ENCODE measurements at places on chromosomes 6 and 20. TPM values are rescaled to one million over a fixed set of nuclear protein-coding genes. Genes with fewer than 3 reads are reported as not detected.

GRCh38 chr6:71457929-71458328 is 169.3 kb downstream of the OGFRL1 start:
- no peak overlapping the region for H3K27ac ChIP-seq
- no peaks in the 10 kb centered on the region for H3K36me3 ChIP-seq
- H3K4me3 ChIP-seq = no peak overlapping the region
- H3K4me1 ChIP-seq = no peaks in the 10 kb centered on the region
- H3K27me3 ChIP-seq = no peaks in the 10 kb centered on the region

DNA sequence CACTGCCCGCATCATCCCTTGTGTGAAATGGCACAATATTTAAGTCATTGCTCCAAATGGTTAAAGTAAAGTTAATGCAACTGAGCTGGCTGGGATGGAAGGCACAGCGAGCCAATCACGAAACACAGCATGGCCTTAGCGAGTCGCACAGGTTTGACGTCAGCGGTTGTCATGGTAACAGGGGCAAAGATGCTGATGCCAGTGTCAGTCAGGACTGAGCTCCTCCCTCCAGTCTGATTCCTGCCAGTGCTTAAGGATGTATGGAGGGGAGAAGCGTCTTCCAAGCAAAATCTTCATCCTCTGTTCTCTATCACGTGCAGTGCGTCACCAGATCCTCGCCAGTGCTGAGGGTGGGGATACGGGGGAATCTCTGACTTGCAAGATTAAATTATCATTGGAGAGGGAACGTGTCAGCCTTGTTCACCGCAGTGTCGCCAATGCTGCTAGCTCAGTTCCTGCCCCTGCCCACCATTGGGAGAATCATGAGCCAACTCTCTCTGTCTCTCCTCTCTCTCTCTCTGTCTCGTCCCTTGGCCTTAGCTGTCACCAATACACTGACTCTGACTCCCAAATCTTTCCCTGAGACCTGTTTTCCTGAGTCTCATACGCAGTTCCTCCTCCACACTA is 24.5 kb downstream of the TSPYL4 start:
- H3K27ac ChIP-seq = no peak overlapping the region
- no peaks in the 10 kb centered on the region for H3K4me1 ChIP-seq
- H3K27me3 ChIP-seq = no peaks in the 10 kb centered on the region
- no peaks in the 10 kb centered on the region for H3K36me3 ChIP-seq

DNA sequence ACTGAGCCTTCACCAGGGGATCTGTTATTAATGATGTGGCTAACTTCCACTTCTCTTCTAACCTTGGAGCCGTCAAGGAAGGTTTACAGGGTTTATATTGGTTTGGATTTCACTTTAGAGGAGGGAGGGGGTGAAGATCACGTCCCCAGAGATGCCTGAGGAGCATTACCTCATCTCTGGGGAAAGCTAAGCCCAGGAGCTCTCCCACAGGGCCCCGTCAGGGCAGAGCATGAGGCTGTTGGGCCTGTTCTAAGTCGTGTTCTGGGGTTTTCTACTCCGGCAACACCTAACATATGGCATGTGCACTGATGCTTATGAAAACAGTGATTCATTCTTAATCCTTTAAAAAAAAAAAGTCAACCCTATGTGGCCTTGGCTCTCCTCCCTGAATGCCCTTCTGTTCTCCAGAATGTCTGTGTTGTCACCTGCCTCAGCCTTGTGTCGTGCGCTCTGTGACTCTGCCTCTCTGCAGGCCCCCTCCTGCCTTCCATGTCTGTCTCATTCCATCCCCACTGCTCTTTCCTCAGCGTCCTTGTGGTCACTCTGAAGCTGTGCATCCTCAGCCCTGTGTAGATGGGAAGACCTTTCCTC is 97.4 kb upstream of the JARID2 start:
- DNase-seq = no peak
- no peak overlapping the region for H3K27ac ChIP-seq
- no peak overlapping the region for H3K4me3 ChIP-seq
- peaks cover 10% of the 10 kb centered on the region for H3K4me1 ChIP-seq
- H3K27me3 ChIP-seq = peaks cover 7% of the 10 kb centered on the region

GRCh38 chr6:138803861-138804260 is 8.0 kb downstream of the ECT2L start:
- peaks cover 23% of the 10 kb centered on the region for H3K27me3 ChIP-seq
- no peak overlapping the region for H3K4me3 ChIP-seq
- DNase-seq = no peak
- H3K4me1 ChIP-seq = no peaks in the 10 kb centered on the region
- H3K36me3 ChIP-seq = no peaks in the 10 kb centered on the region
- H3K27ac ChIP-seq = no peak overlapping the region

Gene RALGAPB
- 37.1 TPM for total RNA-seq

DNA sequence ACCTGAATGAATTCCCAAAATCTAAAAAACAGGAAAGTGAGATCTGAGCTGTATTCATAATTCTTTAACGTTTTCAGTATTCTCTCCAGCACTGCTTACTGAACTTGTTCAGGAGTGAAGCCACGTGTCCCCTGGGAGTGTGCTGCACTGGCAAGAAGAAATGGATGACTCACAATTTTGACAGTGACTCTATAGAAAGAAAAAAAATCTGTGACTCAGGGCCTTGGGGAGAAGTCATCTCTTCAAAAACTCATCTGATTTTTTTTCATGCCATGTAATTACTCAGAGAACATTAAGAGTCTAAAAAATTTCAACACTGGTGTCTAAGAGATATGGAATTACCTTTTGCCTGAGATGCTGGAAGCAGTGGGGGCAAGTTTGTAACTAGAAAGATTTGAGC is 39.7 kb downstream of the ANKEF1 start:
- no peak overlapping the region for H3K4me3 ChIP-seq
- H3K4me1 ChIP-seq = peaks cover 11% of the 10 kb centered on the region
- H3K36me3 ChIP-seq = no peaks in the 10 kb centered on the region
- DNase-seq = no peak
- no peaks in the 10 kb centered on the region for H3K27me3 ChIP-seq

GRCh38 chr20:62899633-62900051 is 26.7 kb downstream of the DIDO1 start:
- no peak overlapping the region for H3K4me3 ChIP-seq
- H3K27ac ChIP-seq = no peak overlapping the region
- peaks cover 10% of the 10 kb centered on the region for H3K4me1 ChIP-seq
- DNase-seq = no peak

Gene PGM3
- total RNA-seq = 81.1 TPM

Gene EYA2
- total RNA-seq = not detected

DNA sequence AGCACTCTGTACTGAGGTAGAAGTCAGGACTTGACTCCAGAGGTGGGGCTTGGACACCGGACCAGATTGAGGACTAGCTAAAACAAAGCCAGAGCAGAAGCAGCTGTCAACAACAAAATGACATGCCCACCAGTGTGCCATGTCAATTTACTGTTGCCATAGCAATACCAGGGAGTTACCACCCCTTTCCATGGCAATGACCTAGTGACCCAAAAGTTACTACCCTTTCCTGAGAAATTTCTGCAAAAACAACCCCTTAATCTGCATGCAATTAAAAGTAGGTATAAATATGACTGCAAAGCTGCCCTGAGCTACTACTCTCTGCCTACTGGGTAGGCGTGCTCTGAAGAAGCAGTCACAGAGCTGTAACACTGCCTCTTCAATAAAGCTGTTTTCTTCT is 21.0 kb downstream of the MAP3K5 start:
- no peak for DNase-seq
- H3K27ac ChIP-seq = no peak overlapping the region
- no peaks in the 10 kb centered on the region for H3K4me1 ChIP-seq

- peaks cover 15% of the 10 kb centered on the region for H3K27me3 ChIP-seq
- no peak overlapping the region for H3K27ac ChIP-seq
- H3K4me1 ChIP-seq = no peaks in the 10 kb centered on the region
Observed at GRCh38 chr6:85124472-85125354, 325.2 kb upstream of the NT5E start.
